AG10803 (cell line): ENCODE measurements at places on chromosomes 11 and 22.

- no peak for DNase-seq
Observed at GRCh38 chr22:38490915-38491314, 15.2 kb downstream of the DDX17 start.

DNA sequence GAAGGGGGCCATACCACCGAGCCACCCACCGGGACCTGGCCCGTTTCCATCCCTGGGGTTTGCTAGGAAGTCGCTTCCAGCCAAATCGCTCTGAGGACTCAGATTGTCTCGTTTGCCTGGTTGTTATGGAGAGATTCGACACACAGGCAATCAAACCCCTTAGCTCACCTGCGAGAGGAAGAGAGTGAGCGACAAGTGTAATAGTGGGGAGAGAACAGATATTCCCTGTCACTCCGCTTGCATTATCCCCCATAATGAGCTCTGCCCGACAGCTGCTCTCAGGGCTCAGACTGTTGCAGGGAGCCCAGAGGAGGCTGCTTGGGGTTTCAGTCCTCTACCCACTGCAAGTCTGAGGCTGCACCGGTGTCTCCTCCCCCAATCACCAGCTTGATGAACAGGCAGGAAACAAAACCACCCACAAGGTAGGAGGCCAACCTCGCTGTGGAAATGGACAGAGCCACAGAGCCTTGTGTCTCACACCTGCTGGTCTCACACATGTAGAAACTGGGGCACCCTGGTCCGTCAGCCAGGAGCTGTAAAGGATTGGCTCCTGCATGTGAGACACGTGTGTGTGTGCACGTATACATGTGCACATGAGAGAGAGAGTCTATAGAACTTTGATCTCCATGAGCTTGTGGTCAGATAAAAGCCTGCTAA lies 351.1 kb downstream of the BUD13 start:
- DNase-seq, result no peak

GRCh38 chr11:117458275-117459122 lies 130.8 kb downstream of the CEP164 start:
- no peak for DNase-seq

- no peak for DNase-seq
Observed at GRCh38 chr11:119380827-119381180, 686 bp downstream of the USP2 start.

DNA sequence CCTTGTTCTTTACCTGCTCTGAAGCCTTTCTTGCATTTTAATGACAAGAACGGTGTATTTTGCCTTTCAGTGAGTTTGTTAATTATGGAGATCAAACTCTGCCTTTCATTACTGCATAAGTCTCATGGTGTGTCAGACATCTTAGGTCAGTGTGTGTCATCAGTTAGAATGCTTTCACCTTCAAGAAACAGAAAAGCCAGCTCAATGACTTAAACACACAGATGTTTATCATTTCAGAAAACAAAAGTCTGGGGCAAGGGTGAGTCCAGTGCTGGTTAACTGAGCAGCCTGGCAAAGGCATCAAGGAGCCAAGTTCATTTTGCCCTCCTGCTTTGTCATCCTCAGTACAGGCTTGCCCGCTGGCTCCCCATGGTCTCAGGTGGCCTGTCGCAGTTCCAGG lies 54.5 kb downstream of the PACS1 start:
- peak; percentile 58 for DNase-seq

DNA sequence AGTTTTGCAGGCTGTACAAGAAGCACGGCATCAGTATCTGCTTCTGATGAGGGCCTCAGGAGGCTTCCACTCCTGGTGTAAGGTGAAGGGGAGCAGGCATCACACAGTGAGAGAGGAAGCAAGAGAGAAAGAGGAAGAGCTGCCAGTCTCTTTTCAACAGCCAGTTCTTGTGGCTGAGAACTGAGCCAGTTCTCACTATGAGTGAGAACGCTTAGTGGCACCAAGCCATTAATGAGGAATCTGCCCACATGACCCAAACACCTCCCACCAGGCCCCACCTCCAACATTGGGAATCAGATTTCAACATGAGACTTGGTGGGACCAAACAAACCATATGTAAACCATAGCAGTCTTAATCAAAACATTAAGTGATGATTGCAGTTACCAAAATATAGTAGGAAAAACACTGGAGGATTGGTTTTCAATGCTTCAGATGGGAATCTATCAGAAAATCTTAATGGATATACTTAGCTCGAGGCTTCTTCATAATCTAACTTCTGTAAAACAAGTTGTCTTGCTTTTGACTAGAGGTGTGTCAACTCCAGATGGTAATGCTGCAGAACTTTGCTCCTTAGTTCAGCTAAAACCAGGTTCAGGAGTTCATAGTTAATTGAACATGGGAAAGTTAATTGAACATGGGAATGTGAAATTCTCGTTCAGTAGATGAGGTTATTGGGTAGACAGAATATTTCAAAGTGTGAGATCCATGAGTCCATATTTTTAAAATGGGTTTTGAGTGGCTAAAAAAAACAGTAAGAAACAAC lies 12.2 kb downstream of the FAR1 start:
- no peak for DNase-seq

DNA sequence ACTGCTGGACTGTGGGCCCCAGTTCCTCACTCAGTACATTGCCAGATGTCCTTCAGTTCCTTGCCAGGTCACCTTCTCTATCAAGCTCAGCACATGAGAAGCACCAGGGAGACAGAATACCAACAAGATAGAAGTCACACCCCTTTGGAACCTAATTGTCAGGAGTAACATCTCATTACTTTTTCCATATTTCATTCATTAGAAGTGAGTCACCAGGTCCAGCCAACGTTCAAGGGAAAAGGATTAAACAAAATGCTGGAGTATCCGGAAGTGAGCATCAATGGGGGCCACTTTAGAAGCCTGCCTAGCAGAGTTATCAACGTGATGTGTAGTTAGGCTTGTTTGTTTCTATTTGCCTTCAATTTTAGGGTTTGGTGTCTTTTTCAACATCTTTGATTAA lies 569.3 kb downstream of the MIAT start:
- DNase-seq, result peak; percentile 55

- peak; percentile 13 for DNase-seq
Observed at GRCh38 chr22:32413719-32414118, 1.7 kb upstream of the RTCB start.

- no peak for DNase-seq
Observed at GRCh38 chr22:37990301-37990700, 5.9 kb upstream of the SOX10 start.

- DNase-seq, result no peak
Observed at GRCh38 chr11:134046681-134047449, 22.0 kb upstream of the JAM3 start.

GRCh38 chr11:45922425-45923082 lies at the start of gene LARGE2:
Gene LARGE2 (plus strand): TSS chr11:45922656. CDS start chr11:45922883, 227 bp downstream.
- no peak for DNase-seq

GRCh38 chr22:21823740-21824444 lies 43.6 kb downstream of the MAPK1 start:
- peak; percentile 43 for DNase-seq

DNA sequence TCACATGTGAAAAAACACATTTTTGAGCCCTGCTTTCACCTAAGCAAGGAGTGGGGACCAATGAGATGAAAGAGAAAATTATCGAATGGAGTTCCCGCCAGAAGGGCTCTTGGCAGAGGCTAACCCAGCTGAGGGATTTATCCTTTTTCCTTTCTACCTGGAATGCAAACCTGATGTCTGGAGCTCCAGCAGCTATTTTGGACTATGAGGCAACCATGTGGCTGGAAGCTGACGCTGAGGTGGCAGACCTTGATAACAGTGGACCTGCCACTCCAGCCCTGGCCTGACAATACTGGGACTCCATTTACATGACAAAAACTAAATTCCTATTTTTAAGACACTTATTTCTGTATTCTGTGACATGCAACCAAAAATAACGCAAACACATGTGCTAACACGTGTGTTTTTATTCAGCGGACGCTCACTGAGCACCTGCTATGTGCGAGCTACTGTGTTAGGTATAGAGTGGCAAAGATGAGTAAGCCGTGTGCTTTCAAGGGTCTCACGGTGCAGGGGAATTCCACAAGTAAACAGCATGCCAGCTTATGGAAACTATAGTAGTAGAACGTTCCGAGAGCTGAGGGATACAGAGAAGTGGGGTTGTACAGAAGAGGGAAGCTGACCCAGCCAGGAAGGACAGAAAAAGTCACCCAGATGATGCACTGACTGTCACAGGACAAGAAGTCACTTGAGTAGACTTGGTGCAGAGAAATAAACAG lies 19.1 kb upstream of the ISX start:
- no peak for DNase-seq

GRCh38 chr11:116030697-116031331 lies 526.6 kb upstream of the CADM1 start:
- no peak for DNase-seq

- no peak for DNase-seq
Observed at GRCh38 chr11:134066943-134067885, 1.7 kb upstream of the JAM3 start.

DNA sequence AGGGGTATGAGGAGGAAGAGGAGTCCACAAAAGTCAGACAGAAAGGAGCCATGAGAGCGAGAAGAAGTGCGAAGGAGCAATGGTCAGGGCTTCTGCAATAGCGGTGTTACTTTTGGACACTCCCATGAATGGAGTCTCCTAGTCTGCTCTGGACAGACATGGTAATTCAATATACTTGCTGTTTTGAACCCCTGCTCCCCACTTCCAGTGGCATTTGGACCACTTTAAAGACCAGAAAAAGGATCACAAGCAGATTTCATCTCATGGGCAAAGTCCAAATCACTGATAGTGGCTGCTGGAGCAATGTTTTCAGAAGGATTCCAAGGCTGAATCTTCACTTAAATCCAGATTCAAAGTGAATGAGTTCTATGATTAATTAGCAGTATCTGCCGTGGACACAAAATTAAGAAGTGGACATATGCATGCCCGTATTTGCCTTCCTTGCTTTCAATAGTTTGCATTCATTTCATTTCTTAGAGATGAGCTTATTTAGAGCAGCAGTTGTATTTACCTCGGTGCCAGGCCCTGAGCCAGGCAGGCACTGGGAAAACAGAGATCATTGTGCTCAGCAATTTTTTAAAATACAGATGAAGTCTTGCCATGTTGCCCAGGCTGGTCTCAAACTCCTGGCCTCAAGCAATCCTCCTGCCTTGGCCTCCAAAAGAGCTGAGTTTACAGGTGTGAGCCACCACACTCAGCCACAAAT lies 72.0 kb downstream of the SLC1A2 start:
- DNase-seq, result no peak

- DNase-seq, result peak; percentile 87
Observed at GRCh38 chr11:27716835-27717234, 16.6 kb upstream of the BDNF start.

GRCh38 chr11:106088896-106089295 lies 11.4 kb downstream of the AASDHPPT start:
- no peak for DNase-seq

DNA sequence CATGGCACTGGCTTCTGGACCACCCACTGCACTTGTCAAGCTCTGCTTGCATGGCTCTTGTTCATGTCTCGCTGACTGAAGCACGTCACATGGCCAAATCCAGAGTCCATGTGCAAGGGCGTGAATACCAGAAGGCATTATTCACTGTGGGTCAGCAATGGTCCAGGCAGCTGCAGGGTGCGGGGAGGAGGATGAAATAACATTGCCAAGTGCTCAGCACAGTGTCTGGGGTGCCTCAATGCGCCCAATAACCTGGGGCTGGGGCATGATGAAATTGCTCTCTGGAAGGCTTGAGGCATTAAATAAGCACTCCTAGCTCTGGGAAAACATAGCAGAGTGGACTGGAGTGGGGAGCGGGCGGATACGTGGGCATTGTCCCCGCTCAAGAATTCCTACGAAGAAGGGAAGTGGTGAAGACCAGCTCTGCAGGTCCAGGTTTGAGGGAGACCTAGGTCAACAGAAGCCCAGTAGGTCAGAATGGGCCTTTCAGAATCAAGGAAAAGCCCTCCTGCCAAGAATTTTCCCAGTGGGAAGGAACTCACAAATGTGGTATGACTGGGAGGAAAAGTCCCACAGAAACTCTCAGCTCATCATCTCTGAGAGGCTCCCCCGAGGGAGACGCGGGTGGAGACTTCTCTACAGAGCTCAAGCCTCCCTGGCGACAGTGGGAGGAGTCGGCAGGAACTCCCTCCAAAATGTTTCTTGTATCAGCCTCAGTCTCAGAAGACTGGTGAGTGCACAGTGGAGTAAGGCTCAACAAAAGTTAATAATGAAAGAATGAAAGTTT lies 15.3 kb upstream of the ACCSL start:
- DNase-seq, result peak; percentile 76

DNA sequence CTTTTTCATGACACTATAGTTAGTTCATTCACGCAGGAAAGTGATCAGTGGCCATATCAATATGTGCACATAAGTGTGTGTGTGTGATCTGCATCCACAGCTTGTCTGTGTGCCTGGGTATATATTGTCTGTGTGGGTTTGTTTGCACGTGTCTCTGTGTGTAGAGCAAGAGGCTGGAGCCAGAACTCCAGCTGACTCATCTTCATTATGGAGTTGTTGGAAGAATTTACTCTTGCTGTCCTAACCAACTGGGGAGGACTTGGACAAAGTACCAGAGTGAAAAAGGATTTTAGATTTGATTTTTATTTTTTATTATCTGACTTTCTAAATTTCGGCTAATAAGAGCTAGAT lies 63.9 kb downstream of the TP53I11 start:
- DNase-seq, result peak; percentile 84

DNA sequence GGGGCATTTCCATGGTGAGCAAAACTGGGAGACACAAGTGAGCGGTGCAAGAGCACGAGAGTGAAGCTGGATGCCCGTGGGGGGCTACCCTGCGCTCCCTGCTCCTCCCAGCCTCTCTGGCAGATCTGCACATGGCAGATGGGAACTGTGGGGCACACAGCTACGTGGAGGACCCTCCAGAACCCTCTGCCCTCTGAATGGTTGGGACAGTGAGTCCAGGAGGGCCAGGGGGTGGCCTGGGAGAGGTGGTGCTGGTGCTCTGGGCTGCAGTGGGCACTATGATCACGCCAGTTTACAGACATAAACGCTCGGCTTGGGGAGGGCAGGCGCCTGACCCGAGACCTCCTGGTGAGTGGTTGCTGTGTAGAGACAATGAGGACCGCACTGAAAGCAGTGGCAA lies 205.9 kb downstream of the CTTN start:
- DNase-seq, result no peak

DNA sequence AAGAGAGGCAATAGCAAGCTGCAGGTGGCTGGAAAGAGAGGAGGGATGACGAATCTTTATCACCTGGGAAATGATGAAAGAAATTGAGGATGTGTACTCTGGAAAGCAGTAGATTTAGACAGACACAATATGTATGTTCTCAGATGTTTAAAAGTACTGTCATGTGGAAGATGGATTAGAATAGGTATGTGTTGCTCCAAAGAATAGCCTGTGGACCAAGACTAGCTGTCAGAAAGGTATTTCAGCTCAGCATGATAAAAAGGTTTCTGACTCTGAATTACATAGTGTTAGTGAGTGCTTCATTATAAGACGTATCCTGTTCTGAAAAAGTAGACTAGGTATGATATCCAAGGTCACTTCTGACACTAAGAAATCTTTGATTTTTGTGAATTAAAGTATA lies 322.4 kb downstream of the CNTN5 start:
- no peak for DNase-seq

- DNase-seq, result no peak
Observed at GRCh38 chr22:25363474-25363873, 144.0 kb downstream of the CRYBB2 start.
